ENCODE measurements at places on chromosomes 6 and 20.

- no peak for DNase-seq
Measured at GRCh38 chr6:83218646-83219045, 25.5 kb downstream of the RWDD2A start.

- no peak for DNase-seq
Measured at GRCh38 chr20:31845300-31845863, at the start of gene FOXS1. Gene FOXS1 (minus strand): TSS chr20:31845604. CDS start chr20:31845542, 62 bp downstream.

- no peak for DNase-seq
Measured at GRCh38 chr6:106765496-106765895, 136.1 kb downstream of the QRSL1 start.

DNA sequence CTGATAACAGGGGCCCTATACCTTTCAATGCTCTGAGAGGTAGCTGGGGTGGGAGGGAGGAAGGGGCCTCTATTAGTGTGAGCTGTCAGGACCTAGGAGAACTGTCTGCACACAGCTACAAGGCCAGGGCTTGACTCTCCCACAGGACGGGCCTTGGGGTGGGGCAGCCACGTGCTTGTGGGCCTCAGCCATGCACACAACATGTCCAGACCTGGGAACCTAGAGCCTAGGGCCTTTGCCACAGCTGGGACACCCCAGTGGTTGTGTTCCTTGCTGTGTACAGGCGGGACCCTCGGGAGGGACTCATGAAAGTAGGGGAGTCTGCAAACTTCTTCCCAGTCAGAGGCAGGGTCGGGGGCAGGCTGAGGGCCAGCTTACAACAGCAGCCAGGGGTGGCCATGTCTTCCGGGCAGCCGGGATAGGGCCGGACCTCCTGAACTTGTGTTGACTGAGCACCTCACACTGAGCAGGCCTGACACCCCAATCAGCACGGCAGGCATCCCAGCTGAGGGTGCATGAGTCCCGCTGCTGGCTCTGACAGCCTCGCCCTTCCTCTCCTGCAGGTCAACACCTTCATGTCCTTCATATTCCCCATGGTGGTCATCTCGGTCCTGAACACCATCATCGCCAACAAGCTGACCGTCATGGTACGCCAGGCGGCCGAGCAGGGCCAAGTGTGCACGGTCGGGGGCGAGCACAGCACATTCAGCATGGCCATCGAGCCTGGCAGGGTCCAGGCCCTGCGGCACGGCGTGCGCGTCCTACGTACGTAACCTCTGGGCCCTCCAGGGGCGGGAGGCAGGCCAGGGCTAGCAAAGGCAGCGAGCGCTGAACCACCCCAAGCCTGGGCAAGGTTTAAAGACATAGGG lies 41.9 kb upstream of the MRGBP start:
- DNase-seq: no peak

- no peak for DNase-seq
Measured at GRCh38 chr20:12316794-12317193, 399.1 kb downstream of the BTBD3 start.

DNA sequence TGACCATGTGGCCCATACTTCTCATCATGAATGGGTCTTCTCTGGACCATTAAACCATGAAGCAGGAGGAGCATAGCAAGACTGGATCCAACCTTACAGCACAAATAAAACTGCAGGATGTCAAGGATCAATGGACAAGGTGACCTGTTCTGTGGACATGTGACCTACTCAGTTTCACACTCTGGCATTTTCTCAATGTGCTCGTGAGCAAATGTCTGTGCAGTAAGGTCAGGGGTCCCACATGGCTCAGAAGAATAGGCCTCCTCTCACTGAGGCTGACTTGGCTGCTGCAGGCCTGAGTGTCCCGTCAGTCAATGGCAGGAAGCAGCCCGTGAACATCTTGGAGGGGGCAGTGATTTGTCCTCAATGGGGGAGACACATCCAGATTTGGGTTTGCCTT lies 60.2 kb upstream of the IL20RA start:
- no peak for DNase-seq

DNA sequence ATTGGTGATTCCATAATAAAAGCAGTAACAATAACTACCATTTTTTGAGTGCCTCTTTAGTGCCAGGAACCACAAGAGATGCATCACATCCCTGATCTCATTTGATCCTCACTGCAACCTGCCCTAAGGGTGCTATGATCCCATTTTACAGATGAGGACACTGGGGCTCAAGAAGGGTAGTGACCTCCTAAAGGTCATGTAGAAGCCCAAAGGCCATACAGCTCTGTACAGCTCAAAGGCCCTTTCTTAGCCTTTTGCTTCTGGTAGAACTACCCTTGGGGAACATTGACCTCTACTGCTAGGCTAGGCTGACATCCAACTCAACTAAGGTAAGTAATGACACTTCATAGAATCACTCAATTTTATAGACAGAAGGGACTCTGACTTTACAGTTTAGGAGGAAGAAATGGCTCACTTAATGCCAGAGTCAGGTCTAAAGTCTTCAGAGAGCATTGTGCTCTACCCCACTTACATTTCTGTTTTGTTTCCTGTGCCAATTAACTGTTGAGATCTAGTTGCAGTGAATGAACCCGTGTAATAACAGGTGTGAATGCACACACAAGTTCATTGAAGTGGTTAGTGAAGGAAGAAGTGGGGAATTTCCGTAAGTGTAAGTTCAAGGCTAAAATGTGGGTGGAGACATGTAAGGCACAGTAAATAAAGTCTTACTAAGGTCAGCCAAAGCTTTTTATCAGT lies 10.7 kb downstream of the SLC9A8 start:
- DNase-seq: no peak

DNA sequence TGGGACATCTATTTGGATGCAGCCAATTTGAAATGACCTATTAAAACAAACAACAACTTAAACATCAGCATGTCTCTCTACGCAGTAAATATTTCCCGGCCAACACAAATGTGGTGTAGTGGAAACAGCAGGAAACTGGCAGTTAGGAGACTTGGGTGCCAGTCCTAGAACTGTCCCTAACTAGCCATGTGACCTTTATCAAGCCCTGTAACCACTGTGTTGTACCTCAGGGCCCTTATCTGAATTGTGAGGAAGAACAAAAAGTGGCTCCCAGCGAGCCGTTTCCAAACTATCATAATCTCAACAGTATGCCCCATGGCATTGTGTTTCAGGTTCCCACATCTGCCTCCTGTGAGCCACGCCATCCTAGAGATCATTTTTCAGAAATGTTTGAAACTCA lies 124.5 kb downstream of the IMPG1 start:
- DNase-seq: no peak

DNA sequence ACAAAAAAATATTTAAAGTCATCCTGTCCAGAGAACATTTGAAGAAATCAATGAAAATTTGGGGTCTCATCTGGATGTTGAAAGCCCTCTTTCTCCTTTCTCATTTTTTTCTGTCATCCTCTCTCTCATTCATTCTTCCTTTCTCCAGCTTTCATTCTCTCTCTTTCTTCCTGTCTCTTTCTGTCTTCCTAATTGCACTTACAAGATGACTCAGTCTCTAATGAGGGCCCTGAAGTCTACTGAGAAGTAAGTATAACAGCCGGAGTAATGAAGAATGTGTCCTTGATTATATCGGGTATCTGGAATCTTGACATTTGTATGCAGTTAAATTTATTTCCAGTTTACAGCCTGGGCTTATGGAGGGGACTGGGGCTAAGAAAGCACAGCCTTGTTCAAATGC lies 232.2 kb upstream of the SULF2 start:
- DNase-seq: no peak

DNA sequence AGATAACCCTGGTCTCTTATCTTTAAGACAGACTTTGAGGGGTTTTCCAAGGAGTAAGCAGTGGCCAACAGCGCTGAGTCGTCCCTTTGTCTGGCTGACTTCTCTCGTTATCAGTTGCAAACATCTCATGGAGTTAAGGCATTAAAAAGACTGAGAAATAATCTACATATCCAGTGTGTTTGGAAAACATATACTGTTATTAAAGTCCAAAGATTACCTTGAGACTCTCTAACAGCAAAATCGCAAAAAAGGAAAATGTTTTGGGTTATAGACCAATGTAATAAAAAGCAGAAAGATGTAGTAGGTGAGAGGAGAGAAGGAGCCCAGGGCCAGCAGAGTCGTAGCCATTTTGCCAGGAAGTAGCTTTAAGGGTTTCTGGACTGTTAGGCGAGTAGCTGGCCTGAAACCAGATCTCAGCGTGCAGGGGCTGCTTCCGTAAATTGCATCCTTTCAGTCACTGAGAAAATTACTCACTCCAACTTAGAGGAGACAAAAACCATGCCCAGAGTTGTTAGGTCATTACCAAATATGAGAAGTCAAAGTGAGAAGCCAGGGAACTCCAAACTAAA lies 24.6 kb downstream of the MYLK4 start:
- DNase-seq: peak; percentile 85

DNA sequence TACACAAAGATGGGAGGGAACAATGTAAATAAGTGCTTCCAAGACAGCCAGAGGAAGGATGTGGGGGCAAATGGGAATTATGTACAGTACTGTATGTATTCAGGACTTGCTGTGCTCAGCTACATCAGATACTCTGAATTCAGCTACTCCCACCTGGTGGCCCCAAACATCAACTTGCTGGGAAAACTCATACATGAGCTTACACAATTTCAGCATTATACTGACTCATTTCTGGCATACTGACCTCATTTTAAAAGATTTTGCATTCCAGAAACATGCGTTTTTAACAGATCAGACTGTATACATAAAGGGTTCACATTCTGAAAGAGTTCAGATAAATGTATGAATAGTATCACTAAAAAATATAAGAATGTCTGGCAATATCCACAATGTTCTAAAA lies 59.7 kb downstream of the GPX5 start:
- peak; percentile 79 for DNase-seq

DNA sequence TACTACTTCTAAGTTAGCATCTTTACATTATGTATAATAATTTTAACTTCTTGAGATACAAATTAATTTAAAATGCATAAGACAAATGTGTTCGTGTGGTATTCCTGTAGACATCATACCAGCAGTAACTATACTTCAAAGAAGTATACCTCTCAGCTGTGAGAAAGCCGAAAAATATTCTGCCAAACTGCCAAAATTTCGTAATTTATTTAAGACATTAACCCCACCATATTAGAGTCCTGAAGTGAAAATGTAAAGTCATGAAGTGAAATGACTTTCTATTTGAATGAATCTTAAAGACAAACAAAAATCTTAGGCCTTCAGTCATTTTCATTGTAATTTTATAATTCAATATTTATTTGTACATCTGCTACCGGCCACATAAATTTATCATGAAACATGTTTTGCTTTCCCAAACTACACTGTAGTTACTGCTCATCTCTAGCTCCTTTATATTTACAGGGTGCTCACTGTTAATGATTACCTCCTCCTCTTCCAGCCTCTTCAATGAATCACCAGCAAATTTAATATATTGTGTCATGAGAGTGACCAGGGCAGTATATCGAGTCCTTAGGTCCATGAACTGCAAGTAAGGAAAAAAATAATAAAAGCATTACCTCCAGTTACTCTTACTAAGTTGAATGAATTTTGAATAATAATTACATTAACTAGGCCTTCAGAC lies 18.5 kb downstream of the DST start:
- no peak for DNase-seq

GRCh38 chr20:10925767-10926166 lies 252.0 kb upstream of the JAG1 start:
- DNase-seq: no peak

DNA sequence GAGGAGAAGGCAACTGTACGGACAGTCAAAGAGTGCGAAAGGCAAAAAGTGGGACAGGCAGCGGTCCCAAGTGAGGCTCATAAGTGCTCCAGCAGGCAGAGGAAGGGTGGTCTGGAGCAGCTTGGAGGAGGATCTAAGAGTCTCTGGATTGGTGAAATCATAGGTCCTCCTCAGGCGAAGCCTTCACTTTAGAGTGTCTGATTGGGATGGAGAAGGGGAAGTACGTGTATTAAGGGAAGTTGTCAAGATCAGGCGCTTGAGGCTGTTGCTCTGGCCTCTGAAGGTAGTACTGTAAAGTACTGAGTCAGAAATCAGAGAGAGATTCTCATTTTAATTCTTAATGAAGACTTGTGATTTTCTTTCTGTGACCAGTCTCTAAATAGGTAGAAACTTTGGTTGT lies 185.6 kb downstream of the KIF16B start:
- no peak for DNase-seq

GRCh38 chr20:49475292-49476015 lies 7.0 kb downstream of the KCNB1 start:
- DNase-seq: no peak

DNA sequence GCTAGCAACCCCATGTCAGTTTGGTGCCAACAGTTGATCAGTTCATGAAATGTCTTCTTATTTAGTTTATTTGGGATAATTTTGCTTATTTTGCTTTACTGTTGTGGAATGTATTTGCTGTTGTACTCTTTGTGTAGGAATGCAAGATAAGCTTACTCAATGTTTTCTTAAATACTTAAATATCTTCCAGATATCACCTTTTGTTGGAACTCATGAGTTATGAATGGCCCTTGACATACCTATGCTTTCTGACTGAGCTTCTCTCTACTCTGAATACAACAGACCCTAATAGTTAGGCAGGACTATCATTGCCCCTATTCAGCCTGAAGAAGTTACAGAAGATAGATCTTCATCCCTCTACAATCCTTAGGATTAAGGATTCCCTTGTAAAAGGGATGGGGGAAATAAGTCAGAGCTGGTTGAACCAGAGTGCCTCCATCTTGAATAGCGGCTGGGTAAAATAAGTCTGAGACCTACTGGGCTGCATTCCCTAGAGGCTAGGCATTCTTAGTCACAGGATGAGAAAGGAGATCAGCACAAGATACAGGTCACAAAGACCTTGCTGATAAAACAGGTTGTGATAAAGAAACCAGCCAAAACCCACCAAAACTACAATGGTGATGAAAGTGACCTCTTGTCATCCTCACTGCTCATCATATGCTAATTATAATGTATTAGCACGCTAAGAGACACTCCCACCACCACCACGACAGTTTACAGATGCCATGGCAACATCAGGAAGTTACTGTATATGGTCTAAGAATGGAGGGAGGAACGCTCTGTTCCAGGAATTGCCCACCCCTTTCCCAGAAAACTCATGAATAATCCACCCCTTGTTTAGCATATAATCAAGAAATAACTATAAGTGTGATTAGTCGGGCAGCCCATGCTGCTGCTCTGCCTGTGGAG lies 196.9 kb downstream of the AKAP7 start:
- no peak for DNase-seq

DNA sequence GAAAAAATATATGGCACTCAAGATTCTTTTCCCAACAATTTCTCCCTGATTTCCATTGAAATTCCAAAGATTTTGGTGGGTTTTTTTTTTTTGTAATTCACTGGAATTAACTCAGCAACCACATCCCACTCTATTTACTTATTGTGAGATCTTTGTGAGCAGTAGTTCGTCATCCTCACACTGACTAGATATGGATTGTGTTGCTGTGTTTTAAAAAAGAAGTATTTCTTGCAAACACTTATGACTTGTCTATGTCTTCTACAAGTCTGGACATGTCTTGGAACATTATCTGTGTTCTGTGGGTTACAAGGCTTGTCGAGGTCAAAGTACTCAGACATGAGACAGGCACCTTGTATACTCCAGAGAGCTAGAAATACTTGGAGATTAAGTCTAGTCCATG lies 7.3 kb upstream of the TENT5A start:
- DNase-seq: peak; percentile 80

- no peak for DNase-seq
Measured at GRCh38 chr6:152783217-152783878, 32.8 kb downstream of the VIP start.

GRCh38 chr6:17957498-17957897 lies 29.9 kb downstream of the KIF13A start:
- DNase-seq: peak; percentile 43

GRCh38 chr6:75430631-75431325 lies 62.8 kb downstream of the FILIP1 start:
- DNase-seq: peak; percentile 75
